ENCODE measurements at places on chromosomes 2 and 18.

DNA sequence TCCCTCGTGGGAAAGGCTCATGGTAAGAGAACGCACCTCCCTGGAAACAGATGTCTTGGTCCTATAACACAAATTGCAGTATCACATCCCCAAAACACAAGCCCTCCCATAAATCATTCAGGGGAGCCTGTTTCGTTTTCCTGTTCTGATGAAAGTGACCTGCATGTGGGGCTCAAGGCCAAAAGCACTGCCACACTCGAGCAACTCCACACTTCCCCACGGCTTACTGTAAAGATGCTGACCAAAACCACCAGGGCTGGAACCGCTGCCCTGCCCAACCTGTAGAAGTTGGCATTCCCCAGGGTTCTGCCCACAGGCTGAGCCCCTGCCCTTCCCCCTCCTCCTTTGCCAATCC lies 139.7 kb downstream of the BCL11A start:
- H3K27ac ChIP-seq = no peak overlapping the region
- peaks cover 5% of the 10 kb centered on the region for H3K27me3 ChIP-seq
- no peaks in the 10 kb centered on the region for H3K4me1 ChIP-seq
- no peaks in the 10 kb centered on the region for H3K36me3 ChIP-seq
- H3K4me3 ChIP-seq = no peak overlapping the region

- DNase-seq = no peak
- peaks cover 17% of the 10 kb centered on the region for H3K27me3 ChIP-seq
- no peak overlapping the region for H3K27ac ChIP-seq
- H3K36me3 ChIP-seq = peaks cover 3% of the 10 kb centered on the region
These were observed 98.7 kb downstream of the MMADHC start for GRCh38 chr2:149488706-149489440.

DNA sequence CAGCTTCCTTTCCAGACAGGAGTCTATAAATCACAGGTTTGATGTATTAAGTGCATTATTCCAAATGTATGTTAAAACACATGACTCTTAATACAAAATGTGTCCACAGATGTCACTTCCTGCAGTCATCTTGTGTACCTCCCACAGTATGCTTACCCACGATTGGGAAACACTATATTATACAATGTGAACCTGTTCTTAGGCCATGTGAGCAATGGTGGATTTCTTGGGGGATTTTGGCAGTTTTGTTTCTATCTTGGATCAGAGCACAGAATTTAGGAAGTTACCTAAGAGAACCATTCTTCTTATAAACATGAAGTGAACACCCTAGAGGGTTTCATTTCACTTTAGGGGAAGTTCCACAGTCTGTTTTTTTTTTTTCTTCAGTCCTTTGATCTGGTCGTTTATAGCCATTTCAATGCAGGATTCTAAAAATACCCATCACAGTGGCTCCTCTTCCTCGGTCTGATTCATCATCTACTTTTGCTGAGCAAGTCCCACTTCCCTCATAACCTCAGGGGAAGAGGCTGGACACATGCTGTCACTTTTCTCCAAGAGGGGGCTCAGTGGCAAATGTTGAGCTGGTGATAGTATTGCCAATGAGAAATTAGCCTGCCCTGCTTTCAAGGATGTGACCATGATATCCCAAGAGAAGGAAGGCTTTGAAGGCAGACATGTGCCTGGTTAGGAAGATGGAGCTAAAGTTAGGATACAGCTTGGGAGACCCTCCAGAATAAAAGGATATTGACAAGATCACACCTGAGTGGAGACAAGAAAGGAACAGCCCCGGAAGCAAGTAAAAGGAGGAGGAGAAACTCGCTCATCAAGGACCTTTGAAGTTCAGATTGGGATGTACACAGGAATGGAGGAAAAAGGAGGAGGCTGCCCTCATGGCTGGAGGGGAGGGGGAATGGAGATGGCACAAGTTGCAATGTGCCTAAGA lies 22.6 kb downstream of the PLEK start:
- no peak for DNase-seq
- peaks cover 66% of the 10 kb centered on the region for H3K4me1 ChIP-seq
- H3K27me3 ChIP-seq = no peaks in the 10 kb centered on the region
- H3K27ac ChIP-seq = peak overlapping the region; percentile 95
- H3K36me3 ChIP-seq = peaks cover 77% of the 10 kb centered on the region

DNA sequence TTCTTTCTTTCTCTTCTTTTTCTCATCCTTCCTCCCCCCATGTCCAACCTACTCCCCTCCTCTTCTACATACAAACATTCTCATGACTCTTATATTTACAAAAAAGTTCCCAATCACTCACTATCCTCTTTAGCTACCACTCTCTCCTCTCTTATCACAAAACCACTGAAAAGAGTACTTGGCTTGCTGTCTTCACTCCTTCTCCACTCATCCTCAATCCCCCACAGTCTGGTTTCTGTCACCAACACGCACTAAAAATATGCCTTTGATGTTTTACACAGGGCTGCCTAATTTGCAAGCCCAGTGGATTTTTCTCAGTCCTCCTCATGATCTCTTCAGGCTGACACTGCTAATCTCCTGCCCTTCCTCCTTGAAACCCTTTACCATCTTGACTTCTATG lies 159.5 kb downstream of the TNS1 start:
- H3K27me3 ChIP-seq = no peaks in the 10 kb centered on the region
- no peak for DNase-seq
- H3K36me3 ChIP-seq = peaks cover 2% of the 10 kb centered on the region
- H3K27ac ChIP-seq = no peak overlapping the region
- H3K4me1 ChIP-seq = no peaks in the 10 kb centered on the region

- no peak for DNase-seq
- H3K36me3 ChIP-seq = no peaks in the 10 kb centered on the region
- no peaks in the 10 kb centered on the region for H3K4me1 ChIP-seq
- no peak overlapping the region for H3K27ac ChIP-seq
These were observed 1908.4 kb upstream of the PIK3C3 start for GRCh38 chr18:40046596-40046995.

- no peak for DNase-seq
- no peaks in the 10 kb centered on the region for H3K4me1 ChIP-seq
- H3K27ac ChIP-seq = no peak overlapping the region
- no peaks in the 10 kb centered on the region for H3K36me3 ChIP-seq
- no peak overlapping the region for H3K4me3 ChIP-seq
These were observed 289.4 kb downstream of the AFF3 start for GRCh38 chr2:99852956-99853355.

GRCh38 chr2:96815326-96816126 lies 542 bp upstream of the CNNM3 start:
- DNase-seq = peak; percentile 25
- H3K4me3 ChIP-seq = peak overlapping the region; percentile 86
- H3K36me3 ChIP-seq = peaks cover 20% of the 10 kb centered on the region
- no peaks in the 10 kb centered on the region for H3K27me3 ChIP-seq

- peak overlapping the region; percentile 70 for H3K4me3 ChIP-seq
- DNase-seq = peak; percentile 46
- H3K27me3 ChIP-seq = no peaks in the 10 kb centered on the region
These were observed 98.3 kb upstream of the ID2 start for GRCh38 chr2:8583400-8584173.

DNA sequence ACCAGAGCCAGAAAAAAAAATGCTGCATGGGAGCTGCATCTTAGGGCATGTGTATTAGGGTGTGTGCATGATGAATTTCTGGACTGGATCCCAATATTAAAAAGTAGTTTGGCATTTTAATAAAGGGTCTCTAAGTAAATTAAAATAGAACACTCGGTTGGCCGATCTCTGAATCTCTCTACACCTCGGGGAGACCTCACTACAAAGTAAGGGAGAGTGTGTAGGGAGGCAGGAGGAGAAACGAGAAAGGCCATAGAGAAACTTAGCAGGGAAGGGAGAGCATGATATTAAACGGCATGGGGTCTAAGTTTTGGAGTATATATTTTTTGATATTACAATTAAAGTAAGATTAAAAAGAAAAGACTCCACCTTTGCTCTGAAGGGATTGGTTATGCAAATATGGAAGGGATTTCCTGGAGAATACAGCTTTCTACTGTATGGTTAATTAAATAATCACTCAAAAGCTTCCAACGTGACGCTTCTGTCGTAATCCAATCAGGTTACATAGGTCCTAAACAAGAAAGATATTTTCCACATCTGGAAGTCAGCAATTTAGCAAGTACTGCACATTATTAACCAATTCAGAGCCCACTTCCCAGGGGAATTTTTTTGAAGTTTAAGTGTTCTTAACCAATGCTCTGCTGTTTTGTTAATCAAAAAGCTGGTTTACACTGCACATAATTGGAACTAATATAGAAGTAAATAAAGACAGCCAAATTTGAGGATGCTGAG lies 1.0 kb upstream of the ZEB2 start:
- no peak overlapping the region for H3K27ac ChIP-seq
- H3K4me3 ChIP-seq = no peak overlapping the region
- peaks cover 5% of the 10 kb centered on the region for H3K27me3 ChIP-seq
- H3K4me1 ChIP-seq = peaks cover 29% of the 10 kb centered on the region
- no peak for DNase-seq

GRCh38 chr2:181953881-181954537 lies 31.6 kb upstream of the PPP1R1C start:
- peak overlapping the region; percentile 52 for H3K4me3 ChIP-seq
- no peaks in the 10 kb centered on the region for H3K36me3 ChIP-seq
- DNase-seq = peak; percentile 51
- peaks cover 12% of the 10 kb centered on the region for H3K4me1 ChIP-seq
- no peak overlapping the region for H3K27ac ChIP-seq

- no peaks in the 10 kb centered on the region for H3K4me1 ChIP-seq
- no peak overlapping the region for H3K27ac ChIP-seq
- H3K4me3 ChIP-seq = no peak overlapping the region
- H3K27me3 ChIP-seq = no peaks in the 10 kb centered on the region
- no peaks in the 10 kb centered on the region for H3K36me3 ChIP-seq
- DNase-seq = no peak
These were observed 23.2 kb downstream of the GPR39 start for GRCh38 chr2:132439703-132440398.

DNA sequence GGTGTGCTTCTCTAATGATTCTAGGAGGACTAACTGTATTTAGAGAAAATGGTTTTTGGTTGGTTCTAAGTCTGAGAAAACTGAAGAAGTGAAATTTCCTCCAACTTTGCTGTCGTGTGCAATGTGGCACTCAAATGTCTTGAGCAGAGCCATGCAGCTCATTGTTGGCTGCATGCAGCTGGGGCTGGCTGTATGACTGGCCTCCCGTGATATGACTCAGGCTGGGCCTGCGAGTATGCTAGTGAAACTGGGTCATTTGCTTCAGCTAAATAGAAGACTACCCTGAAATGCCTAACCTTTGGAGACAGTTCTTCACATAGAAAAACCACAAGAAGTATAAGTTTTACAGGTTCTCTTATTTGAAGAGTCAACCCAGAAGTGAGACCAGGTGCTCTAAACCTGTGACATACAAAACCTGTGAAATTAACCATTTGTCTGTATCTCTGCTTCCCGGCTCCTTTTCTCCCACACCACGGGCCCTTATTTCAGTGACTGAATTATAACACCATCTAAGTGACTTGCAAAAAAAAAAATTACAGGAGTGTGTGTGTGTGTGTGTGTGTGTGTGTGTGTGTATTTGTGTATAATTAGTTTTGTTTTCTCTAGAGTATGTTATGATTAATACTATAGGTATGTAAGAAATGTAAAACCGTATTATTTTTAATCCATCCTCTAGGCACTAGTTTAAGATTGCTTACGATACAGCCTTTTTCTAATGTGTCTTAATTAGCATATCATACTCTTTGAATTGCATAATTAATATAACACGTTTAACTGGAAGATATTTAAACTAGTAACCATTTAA lies 15.9 kb downstream of the POLI start:
- H3K27ac ChIP-seq = peak overlapping the region; percentile 27
- H3K4me1 ChIP-seq = peaks cover 12% of the 10 kb centered on the region
- peaks cover 37% of the 10 kb centered on the region for H3K36me3 ChIP-seq
- H3K4me3 ChIP-seq = peak overlapping the region; percentile 22
- DNase-seq = peak; percentile 33
- no peaks in the 10 kb centered on the region for H3K27me3 ChIP-seq

- H3K4me1 ChIP-seq = no peaks in the 10 kb centered on the region
- no peak overlapping the region for H3K27ac ChIP-seq
- no peaks in the 10 kb centered on the region for H3K36me3 ChIP-seq
- H3K4me3 ChIP-seq = no peak overlapping the region
These were observed 139.8 kb upstream of the XPO1 start for GRCh38 chr2:61677942-61678341.

DNA sequence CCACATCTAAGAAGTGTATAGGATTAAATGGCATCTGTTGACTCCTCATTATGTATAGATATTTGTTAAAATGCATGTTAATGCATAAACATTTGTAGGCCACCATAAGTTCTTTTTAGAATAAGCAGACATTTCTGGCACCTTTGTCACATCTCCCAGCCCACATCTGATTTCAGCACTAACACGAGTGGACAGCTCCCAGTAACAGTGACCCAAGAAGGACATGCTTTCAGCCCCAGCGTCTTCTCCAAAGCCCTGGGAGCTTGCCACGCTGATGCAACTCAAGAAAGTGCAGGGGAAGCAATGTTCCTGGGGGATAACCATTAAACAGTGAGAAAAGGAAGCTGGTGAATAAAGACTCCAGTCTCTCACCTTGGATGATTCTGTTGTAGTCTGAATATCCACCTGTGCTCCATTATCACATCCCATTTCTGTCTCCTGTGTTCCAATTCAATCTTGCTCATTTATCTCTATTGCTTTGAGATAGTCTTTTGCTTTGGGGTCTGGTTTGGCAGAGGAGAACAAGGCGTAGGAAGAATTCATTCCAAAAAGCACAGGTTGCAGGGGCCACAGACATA lies 182.6 kb upstream of the THSD7B start:
- H3K27ac ChIP-seq = no peak overlapping the region
- H3K4me1 ChIP-seq = no peaks in the 10 kb centered on the region
- no peak for DNase-seq
- H3K4me3 ChIP-seq = no peak overlapping the region

GRCh38 chr2:11213090-11213638 lies 57.9 kb downstream of the SLC66A3 start:
- H3K4me1 ChIP-seq = no peaks in the 10 kb centered on the region
- no peak for DNase-seq
- peaks cover 47% of the 10 kb centered on the region for H3K36me3 ChIP-seq
- no peaks in the 10 kb centered on the region for H3K27me3 ChIP-seq
- H3K4me3 ChIP-seq = no peak overlapping the region
- H3K27ac ChIP-seq = no peak overlapping the region

- H3K27ac ChIP-seq = no peak overlapping the region
- H3K36me3 ChIP-seq = peaks cover 9% of the 10 kb centered on the region
- peaks cover 3% of the 10 kb centered on the region for H3K4me1 ChIP-seq
- no peak for DNase-seq
- no peak overlapping the region for H3K4me3 ChIP-seq
These were observed 206.0 kb downstream of the MGAT5 start for GRCh38 chr2:134459706-134460406.

- H3K4me1 ChIP-seq = peaks cover 7% of the 10 kb centered on the region
- no peak overlapping the region for H3K27ac ChIP-seq
- no peak for DNase-seq
- no peak overlapping the region for H3K4me3 ChIP-seq
- no peaks in the 10 kb centered on the region for H3K36me3 ChIP-seq
- no peaks in the 10 kb centered on the region for H3K27me3 ChIP-seq
These were observed 231.9 kb downstream of the PLCL1 start for GRCh38 chr2:198036029-198036879.

DNA sequence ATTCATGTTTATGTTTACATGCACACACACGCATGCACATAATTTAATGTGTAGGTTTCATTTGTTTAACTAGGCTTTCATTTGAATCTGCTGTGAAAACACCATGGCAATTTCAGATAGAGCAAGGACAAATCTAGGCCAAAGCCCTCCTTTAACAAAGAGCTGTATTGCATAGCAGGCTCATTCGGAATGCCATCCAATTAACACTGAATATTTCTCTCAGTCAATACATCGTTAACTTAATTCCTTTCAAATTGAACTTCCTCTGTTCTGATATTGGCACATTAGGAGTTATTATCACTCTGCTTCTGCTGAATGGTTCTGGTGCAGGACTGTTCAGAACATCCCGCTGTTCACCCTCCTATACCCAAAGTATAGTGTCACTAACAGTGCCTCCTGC lies 435.1 kb upstream of the CDH20 start:
- H3K4me3 ChIP-seq = no peak overlapping the region
- no peaks in the 10 kb centered on the region for H3K27me3 ChIP-seq
- H3K4me1 ChIP-seq = no peaks in the 10 kb centered on the region
- H3K27ac ChIP-seq = no peak overlapping the region
- DNase-seq = no peak

Data from effector memory CD8-positive, alpha-beta T cell (primary cell).